Right lobe of liver (tissue), 6 donors: ENCODE measurements at places on chromosomes 11 and 22.

DNA sequence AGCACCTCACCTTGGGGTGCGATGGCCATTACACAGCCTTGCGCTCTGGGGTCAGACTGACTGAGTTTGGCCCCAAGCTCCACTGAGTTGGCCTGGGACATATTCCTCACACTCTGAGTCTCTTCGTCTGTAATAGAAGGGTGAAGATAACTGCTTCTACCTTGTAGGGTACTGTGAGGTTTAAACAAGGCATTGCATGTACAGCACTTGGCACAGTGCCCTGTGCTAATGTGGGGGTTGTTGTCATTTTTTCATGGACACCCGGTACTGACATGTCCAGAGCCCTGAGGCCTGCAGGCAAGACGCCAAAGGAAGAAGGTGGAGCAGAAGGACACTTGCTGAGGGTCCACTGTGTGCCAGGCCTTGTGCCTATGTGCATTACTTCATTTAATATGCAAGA lies 50.7 kb downstream of the OTOG start:
- no peak overlapping the region for H3K4me3 ChIP-seq
- no peaks in the 10 kb centered on the region for H3K36me3 ChIP-seq
- DNase-seq, result peak; percentile 37
- H3K4me1 ChIP-seq, result no peaks in the 10 kb centered on the region
- no peaks in the 10 kb centered on the region for H3K27me3 ChIP-seq

DNA sequence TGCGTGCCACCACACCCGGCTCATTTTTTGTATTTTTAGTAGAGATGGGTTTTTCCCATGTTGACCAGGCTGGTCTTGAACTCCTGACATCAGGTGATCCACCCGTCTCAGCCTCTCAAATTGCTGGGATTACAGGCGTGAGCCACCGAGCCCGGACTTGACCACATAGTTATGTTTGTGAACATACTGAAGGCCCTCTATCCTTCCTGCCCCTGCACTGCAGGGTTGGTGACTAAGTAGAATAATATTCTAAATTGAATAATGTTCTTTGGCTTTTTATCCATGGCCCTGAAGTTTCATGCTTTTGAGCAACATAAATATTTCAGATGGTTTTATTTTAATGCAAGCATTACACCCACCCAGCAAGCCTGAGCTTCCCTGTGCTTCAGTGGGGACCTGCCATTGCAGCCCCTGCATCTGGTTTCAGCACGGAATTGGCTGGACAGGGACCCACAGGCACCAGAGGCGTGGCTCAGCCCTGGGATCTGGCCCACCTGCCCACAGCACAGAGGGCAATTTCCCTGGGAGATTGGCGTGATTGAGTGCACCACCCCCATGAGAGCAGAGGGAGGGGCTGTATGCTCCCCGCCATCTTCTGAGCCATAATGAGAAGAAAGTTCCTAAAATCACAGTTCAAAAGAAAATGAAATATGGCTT lies 460.5 kb downstream of the BRD1 start:
- no peak for DNase-seq
- no peaks in the 10 kb centered on the region for H3K27me3 ChIP-seq
- H3K4me1 ChIP-seq, result no peaks in the 10 kb centered on the region
- no peaks in the 10 kb centered on the region for H3K36me3 ChIP-seq
- H3K4me3 ChIP-seq, result no peak overlapping the region

DNA sequence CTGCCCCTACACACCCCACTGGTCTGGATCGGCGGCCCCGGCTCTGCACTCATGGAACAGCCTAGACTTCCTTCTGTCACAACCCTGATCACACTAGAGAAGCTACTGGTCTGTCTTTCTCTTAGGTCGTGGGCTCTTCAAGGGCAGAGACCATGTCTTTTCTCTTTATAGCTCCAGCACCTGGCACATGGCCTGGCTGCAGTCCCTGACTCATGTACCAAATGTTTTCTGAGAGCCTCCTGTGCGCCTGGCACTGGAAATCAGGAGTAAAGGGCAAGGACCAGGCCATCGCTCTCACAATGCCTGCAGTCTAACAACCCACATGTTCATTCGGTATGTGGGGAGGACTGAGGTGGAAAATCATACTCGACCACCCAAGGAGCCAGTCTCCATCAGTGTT lies 7.5 kb downstream of the ASCC2 start:
- no peaks in the 10 kb centered on the region for H3K4me1 ChIP-seq
- DNase-seq, result peak; percentile 80
- H3K4me3 ChIP-seq, result no peak overlapping the region
- no peak overlapping the region for H3K27ac ChIP-seq

- H3K4me3 ChIP-seq, result no peak overlapping the region
- H3K27ac ChIP-seq, result peak overlapping the region; percentile 27
- no peaks in the 10 kb centered on the region for H3K27me3 ChIP-seq
- H3K36me3 ChIP-seq, result no peaks in the 10 kb centered on the region
- peaks cover 5% of the 10 kb centered on the region for H3K4me1 ChIP-seq
These were observed 16.1 kb upstream of the TPP1 start for GRCh38 chr11:6635082-6635932.

DNA sequence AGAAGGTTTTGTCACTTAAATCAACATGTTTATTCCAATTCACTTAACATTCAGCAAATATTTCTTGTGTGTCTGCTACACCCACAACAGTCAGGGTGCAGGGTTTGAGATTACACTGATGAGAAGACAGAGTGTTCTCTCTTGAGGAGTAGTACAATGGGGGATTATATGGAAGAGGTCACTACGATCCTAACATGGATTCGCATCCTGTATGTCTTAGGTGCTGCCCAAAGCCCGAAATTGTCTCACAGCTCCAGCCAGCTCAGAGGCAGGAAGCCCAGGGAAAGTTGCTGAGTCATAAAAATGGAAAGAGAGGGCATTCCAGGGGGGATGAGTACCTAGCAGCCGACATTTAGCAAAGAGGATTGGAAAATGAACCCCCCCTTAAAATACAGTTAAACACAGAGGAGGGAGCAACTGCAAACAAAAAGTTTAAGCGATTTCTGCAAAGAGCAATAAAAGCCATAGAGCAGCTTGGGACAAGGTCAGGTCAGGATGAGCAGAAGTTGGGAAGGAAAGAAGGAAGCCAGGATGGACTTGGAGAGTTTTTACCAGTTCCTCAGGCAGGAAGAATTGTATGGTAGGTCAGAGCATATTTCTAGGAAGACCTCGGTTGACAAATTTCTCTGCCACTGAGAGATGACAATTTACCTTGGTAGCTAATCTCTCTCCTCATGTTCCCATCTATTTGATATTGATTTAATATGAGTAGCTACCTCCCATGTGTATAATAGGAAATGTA lies 49.5 kb downstream of the IGLL5 start:
- no peaks in the 10 kb centered on the region for H3K27me3 ChIP-seq
- no peak overlapping the region for H3K4me3 ChIP-seq
- no peak for DNase-seq
- H3K4me1 ChIP-seq, result no peaks in the 10 kb centered on the region
- no peaks in the 10 kb centered on the region for H3K36me3 ChIP-seq

- no peak overlapping the region for H3K27ac ChIP-seq
- H3K27me3 ChIP-seq, result no peaks in the 10 kb centered on the region
- H3K4me3 ChIP-seq, result no peak overlapping the region
- no peak for DNase-seq
- H3K4me1 ChIP-seq, result no peaks in the 10 kb centered on the region
These were observed 38.1 kb upstream of the POU2AF1 start for GRCh38 chr11:111417011-111417765.

GRCh38 chr22:44620129-44620840 lies 81.7 kb upstream of the PRR5 start:
- H3K27ac ChIP-seq, result no peak overlapping the region
- H3K36me3 ChIP-seq, result no peaks in the 10 kb centered on the region
- DNase-seq, result peak; percentile 79
- H3K4me1 ChIP-seq, result no peaks in the 10 kb centered on the region
- H3K4me3 ChIP-seq, result no peak overlapping the region
- no peaks in the 10 kb centered on the region for H3K27me3 ChIP-seq

- H3K27me3 ChIP-seq, result no peaks in the 10 kb centered on the region
- DNase-seq, result peak; percentile 72
- H3K4me1 ChIP-seq, result peaks cover 29% of the 10 kb centered on the region
- H3K27ac ChIP-seq, result peak overlapping the region; percentile 77
- no peaks in the 10 kb centered on the region for H3K36me3 ChIP-seq
These were observed 28.3 kb upstream of the TP53I11 start for GRCh38 chr11:44978961-44979331.
